ENCODE measurements at places on chromosomes 2 and 18.
A peak's percentile ranks its signal among the peaks of the same experiment; 100 is the strongest.

DNA sequence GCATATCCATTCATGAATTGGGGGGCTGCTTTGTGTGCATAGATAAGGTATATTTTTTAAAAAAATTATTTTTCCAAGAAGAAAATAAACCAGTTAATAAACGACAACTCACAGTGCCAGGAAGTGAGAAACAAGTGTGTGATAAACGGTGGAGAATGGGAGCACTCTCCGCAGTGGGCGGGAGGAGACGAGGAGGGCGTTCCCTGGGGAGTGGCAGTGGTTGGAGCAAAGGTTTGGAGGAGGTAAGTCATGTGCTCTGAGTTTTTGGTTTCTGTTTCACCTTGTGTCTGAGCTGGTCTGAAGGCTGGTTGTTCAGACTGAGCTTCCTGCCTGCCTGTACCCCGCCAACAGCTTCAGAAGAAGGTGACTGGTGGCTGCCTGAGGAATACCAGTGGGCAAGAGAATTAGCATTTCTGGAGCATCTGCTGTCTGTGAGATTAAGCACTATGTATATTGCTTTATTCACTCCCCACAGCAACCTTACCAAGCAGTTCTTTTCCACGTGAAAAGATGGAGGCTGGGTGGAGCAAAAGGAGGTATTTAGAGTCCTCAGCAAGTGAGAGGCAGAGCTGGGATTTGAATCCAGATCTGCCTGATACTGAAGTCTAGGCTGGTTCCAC, 27.0 kb upstream of the CASP8 start:
- DNase-seq, result peak; percentile 84

GRCh38 chr2:144125751-144126150, 394.2 kb downstream of the ZEB2 start:
- DNase-seq, result no peak

- no peak for DNase-seq
Observed at GRCh38 chr18:38459131-38459994, 893.8 kb upstream of the CELF4 start.

DNA sequence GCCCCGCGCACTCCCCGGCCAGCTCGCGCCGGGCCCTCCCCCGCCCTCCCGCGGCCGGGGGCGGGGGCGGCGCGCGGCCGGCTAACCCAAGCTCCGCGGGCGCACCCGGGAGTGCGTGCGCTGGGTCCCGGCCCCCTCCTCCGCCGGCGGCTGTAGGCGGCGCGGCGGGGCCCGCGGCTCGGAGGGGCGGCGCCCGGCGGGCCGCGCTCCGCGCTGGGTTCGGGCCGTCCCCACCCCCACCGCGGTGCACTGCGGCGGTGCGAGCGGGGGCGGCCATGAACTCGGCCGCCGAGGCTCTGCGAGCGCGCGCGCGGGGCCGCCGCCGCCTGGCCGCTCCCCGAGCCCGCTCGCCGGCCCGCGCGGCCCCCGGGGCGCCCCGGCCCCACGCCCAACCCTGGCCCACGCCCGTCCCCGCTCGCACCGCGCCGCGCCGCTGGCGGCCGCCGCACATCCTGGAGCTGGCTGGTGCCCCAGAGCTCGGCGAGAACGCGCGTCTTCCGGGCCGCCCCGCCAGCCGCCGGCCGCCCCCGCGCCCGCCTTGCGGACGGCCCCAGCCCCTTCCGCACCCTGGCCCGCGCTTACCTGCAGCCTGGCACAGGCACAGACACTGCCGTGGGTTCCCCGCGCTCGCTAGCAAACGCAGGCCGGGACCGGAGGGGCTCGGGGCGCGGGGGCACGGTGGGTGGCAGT, at the start of gene ZBTB14:
Gene ZBTB14, minus strand, starts transcription at position 496 of the 690 bp plus-strand sequence. CDS start 2,480 bp downstream, outside the sequence.
- DNase-seq, result peak; percentile 70

DNA sequence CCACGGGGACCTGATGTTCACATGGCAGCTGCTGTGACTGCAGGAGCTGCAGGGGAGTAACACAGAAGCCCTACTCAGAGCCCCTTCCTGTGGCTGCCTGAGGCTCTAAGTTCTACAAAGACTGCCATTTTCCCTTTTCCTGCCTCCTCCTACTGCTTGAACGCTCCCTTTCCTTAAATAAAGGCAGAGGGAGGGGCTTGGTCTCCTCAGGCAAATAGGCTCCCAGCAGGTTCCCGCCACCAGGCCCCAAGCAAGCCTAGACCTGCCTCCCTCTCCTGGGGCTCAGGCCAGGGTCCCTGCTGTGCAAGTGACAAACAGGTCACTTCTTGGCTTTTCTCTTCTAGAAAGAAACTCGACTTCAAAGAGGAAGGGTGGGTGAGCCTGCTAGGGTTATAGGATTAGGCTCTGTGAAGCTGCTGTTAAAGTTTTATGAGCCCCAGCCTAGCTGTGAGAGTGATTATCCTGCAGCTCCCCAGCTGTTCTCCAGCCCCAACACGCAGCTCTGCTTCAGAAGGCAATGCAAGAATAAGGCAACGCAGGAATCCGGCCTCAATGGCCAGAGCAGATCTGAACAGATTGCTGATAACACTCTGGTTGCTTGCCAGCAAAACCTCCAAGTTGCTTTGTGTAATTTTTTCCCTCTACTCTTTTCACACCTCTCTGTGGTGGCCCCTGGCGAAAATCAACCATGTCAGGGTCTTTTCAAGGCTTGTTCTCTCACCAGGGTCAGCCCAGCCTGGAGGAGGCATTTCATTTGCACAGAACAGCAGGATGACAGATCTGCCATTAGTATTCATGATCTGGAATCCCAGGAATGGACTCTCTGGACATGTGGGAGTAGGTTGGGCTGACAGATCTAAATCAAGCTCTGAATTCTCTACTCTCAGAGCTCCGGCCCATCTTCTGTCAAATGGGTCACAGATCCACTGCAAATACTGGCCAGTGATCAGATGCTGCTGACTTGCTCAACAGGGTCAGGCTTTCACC, 71.3 kb downstream of the MRO start:
- no peak for DNase-seq

GRCh38 chr2:217382794-217383193, 522.9 kb upstream of the TNP1 start:
- DNase-seq, result no peak

DNA sequence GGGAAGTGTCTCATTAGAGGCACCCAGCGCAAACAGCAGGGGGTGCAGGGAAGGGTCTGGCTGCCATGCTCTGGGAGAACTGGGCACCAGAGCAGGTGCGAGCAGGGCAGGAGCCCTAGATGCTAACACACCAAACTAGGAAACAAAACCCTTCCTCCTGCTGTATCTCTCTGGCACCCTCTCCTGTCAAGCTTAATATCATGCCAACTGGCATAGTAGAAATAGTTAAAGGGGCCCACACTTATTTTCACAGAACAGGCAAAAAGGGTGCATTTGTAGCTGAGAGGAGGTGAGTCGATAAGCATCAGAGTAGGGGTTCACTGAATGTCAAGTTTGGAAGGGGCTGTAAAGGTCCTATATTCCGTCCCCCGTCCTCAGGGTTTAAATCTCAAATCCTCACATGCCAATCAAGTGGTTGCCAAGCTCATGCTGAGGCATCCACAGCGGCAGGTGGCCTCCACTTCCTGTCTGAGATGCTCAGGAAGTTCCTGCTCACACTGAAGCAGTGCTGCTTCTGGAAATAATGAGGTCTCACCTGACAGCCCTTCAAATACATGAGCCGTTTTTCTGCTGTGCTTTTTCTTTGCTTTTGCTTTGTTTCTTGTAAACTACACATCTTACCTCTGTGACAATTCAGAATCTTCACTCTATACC, 14.9 kb upstream of the ACKR3 start:
- DNase-seq, result no peak

DNA sequence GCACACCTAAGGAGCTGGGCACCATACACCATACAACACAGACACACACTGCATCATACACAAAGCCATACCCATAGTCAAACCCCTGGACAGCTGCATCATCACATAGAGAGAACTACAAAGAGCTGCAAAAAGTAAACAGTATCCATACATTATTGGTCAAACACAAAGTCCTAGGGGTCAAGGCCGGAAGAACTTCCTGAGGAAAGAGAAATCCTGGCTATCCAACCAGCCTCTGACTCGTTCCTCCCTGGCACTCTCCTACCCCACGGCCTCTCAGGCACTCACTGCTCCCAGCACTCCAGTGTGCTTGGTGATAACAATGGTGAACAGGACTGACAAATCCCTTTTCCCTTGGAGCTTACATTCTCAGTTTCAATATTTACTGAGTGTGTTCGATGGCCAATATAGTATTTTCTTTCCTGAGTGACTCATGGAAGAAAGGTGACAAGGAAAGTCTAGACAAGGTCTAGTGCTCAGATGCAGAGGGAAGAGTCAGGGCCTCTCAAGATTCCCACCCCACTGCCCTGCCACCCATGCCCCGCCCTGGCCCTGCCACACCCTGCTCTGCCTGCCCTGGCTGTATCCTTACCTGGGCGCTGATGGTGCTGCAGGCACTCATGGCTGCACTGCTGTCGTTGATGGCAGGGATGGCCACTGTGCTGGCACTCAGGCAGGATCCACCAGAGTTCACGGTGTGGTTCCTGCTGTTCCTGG, 3.4 kb downstream of the CFAP65 start:
- DNase-seq, result no peak

- no peak for DNase-seq
Observed at GRCh38 chr2:53958443-53958842, 12.3 kb downstream of the PSME4 start.

GRCh38 chr18:39591649-39592048, 2026.1 kb upstream of the CELF4 start:
- DNase-seq, result no peak

DNA sequence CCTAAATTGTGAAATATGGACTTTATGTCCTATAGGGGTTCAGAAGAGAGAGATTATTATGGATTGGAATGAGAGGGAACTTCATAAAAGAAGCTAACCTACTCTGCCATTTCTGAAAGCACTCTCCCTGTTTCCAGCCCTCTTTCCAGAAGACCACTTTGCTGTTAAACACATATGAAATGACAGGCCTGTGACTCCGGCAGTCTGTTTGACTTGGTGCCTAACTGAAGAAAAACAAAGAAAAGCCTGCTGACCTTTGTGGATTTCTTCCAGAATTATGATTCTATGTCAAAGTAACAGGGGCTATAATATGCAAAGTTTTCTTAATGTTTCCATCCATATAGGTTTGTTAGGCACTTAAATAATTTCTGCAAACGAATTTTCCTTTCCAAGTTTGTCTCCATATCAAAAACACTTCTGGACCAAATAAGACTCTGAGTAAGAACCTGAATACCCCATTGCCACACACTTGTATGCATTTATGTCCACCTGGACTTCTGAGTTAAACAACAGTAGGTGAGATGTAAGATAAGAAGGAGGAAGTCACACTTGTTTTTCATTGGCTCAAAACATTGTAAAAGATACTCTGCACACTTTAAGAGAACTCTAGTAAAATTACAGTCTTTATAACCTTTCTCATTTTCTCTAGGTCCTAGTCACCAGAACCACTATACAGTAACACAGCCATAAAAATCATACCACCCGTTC, 111.7 kb downstream of the PIEZO2 start:
- DNase-seq, result no peak

GRCh38 chr2:66433945-66434678, 813 bp upstream of the MEIS1 start:
- no peak for DNase-seq

DNA sequence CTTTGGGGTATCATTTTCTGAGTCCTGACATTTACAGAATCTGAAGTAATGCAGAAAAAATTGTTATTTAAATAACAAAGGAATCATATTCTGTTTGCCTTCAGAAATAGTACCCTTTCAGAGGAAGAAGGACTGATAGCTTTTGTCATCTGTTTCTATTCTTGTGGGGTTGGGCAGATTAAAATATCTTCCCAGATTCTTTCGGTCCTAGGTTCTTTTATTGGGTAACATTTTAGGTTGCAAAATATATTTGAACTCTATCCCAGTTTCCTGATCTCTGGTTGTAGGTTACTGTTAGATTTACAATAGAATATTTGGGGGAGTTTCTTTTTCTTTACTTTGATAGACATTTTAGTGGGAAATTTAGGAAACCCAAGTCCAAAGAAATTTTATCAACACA, 550.5 kb downstream of the SPAG16 start:
- no peak for DNase-seq

GRCh38 chr2:123840574-123840973, 184.5 kb upstream of the CNTNAP5 start:
- DNase-seq, result no peak

DNA sequence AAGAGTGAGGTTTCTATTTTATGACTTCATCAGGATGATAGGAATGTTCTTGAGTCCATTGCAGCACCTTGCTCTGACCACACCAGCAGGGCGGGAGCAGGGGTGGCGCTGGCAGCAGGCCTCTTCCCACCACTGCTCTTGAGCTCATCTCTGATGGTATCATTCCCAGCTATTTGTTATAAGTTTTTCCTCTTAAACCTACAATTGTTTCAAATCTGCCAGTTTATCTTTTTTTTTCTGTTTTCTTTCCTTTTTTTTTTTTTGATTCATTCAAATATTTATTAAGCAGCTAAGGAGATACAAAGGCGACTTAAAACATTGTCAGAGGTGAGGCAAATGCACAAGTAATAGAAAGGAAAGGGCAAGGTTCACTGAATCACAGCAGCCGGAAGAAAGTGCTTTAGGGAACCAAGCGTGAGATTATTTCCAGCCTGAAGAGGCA, 28.7 kb downstream of the NIFK start:
- DNase-seq, result no peak

DNA sequence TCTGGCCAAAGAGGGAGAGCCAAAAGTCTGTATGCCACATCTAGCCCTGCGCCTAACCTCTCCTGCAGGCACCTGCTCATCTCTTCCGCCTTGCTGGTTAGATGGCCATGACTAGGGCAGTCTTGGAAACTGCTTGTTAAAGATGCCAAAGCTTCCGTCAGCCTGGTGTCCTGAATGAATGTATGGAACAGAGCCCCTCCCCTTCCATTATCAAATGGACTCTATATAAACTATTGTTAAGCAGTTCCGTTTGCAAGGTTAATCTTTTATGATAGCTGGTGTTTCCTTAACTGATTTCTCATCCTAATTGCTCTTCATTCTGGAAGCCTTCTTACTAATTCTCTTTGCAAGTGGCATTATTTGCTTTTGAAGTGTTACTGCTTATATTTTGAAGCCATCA, 87.1 kb downstream of the ATP9B start:
- no peak for DNase-seq

GRCh38 chr2:71689393-71689792, 236.0 kb downstream of the DYSF start:
- no peak for DNase-seq

- DNase-seq, result no peak
Observed at GRCh38 chr2:145736871-145737270, 1217.0 kb upstream of the ZEB2 start.

DNA sequence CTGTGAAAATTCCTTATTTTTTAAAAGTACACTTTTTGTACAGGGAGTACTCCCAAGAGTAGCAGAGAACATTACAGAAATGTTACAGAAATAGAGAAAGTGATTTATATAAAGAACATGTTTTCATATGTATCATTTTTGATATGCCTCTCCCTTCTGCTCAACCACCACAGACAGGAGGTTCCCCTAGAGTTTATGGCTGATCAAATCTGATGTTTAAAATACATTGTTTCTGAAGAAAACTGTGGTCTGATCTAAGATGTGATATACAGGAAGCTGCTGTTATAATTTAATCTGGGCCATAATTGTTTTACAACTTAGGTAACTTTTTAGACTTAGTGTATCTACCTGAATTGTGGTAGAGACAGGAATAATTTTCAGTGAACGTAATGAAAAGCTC, 37.0 kb downstream of the STAT4 start:
- no peak for DNase-seq

GRCh38 chr18:25561918-25562317, 210.0 kb upstream of the ZNF521 start:
- no peak for DNase-seq
